Pulmonary artery endothelial cell (primary cell): ENCODE measurements at places on chromosomes 3 and 15. TPM values are rescaled to one million over a fixed set of nuclear protein-coding genes. Genes with fewer than 3 reads are reported as not detected.

The PROS1 gene
- 10.6 and 11.2 TPM in 2 replicates for total RNA-seq

GRCh38 chr3:7158516-7158915, 297.6 kb downstream of the GRM7 start:
- no peak for DNase-seq

GRCh38 chr3:119301662-119302061, 7.5 kb downstream of the ARHGAP31 start:
- no peak for DNase-seq

GRCh38 chr3:157782236-157782635, 279.0 kb upstream of the VEPH1 start:
- DNase-seq = no peak

- DNase-seq = no peak
Measured at GRCh38 chr3:66497288-66497984, 3.4 kb downstream of the LRIG1 start.
